ENCODE measurements at places on chromosomes 4 and X. TPM values are rescaled to one million over a fixed set of nuclear protein-coding genes. Genes with fewer than 3 reads are reported as not detected.

GRCh38 chrX:7092543-7092942, 55.0 kb upstream of the STS start:
- no peak for DNase-seq

Gene TLR3
- 0.10 TPM for total RNA-seq

Gene ZNF330
- total RNA-seq = 53.0 TPM

GRCh38 chr4:102612824-102613366, 111.7 kb downstream of the NFKB1 start:
- no peak for DNase-seq

Gene ADGRG2
- not detected for total RNA-seq

Gene JCHAIN
- 0.68 TPM for total RNA-seq

DNA sequence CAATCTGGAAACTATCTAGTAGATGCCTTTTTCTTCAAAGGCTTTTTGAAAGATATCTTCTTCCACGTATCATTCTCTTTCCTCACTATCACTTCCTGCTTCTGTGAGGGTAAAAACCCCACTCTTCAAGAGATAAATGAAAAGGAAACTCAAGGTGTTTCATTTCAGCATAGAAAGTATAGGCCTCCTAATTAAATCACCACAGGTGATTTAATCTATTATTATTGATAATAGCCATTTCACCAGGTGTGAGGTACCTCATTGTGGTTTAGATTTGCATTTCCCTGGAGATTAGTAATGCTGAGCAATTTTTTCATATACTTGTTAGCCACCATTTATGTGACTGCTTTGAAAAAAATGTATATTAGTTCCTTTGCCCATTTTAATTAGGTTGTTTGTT, 92.0 kb upstream of the EMCN start:
- DNase-seq = no peak

DNA sequence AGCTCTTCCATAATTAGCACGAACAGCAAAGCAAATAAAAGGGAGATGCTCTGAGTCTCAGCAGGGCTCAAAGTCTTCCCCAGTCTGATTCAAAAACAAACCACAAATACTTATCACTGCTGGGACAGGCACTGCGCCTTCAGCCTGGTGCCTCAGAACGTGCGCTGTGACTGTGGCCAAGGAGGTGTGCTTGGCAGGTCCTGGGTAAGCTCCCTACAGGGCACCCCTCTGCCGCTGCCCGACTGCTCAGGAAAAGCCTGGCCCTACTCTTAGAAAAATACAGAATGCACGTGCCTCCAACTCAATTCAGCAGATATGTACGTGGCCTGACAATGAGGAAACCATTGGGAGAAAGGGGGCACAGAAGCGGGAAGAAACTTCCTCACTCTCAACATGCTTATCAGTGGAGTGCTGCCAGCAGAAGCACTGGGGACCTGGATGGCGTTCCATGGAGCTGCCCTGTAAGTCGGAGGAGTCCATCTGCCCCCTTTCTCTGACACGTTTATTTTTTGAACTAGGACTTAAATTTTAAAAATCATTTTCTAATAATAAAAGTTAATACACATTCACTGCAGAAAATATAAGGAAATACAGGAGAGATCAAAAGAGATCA, 86.8 kb downstream of the GATB start:
- DNase-seq = no peak

GRCh38 chr4:102623622-102624021, 122.5 kb downstream of the NFKB1 start:
- no peak for DNase-seq

DNA sequence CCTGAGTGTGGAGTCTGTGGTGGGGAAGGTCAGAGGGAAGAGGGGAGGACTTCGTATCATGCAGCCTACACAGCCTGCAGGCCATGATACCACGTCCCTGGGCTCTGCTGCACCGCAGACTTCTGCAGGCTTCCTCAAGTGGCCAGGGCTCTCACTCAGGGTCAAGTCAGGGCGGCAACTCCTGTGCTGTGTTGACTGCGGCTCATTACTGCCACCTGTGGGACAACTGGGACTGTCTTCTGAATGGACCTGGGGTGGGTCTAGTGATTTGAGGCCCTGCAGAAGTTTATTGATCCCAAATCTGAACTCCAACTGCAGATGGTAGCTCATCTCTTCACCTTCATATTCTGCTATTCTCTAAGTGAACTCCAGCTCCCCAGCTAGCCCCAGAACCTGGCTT, 167.1 kb downstream of the NSUN7 start:
- DNase-seq = no peak

DNA sequence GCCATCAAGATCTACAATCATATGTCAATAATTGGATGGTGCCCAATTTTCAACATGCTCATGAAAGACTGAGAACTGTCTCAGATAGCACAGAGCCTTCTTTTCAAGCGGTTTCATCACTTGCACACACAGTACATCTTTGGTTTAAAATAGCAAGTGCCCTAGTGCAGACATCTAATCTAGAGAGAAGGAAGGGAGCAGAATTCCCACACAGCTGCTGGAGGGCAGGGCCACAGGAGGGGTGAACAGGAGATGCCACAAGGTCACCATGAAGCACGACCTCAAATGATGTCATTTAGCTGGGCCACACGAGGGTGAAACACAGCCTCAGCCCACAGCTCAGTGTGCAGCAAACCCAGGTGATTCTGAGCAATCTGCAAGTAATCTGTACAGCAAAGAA, 24.3 kb downstream of the LEF1 start:
- DNase-seq = no peak

All from activated naive CD4-positive, alpha-beta T cell treated with anti-CD3 and anti-CD28 coated beads, Interleukin-2, amount 50 U/mL, for 72 hours (primary cell).